Skin of body (tissue), 3 donors: ENCODE measurements at places on chromosomes 2 and 18. TPM values are rescaled to one million over a fixed set of nuclear protein-coding genes. Genes with fewer than 3 reads are reported as not detected.
A peak's percentile ranks its signal among the peaks of the same experiment; 100 is the strongest.

The SNRNP27 gene
- 40.5 TPM for total RNA-seq

The MSH6 gene
- 45.7 TPM for total RNA-seq

The CD226 gene
- total RNA-seq: 1.4 TPM

The FHOD3 gene
- 32.0 TPM for total RNA-seq

The ALK gene
- 0.10 TPM for total RNA-seq

GRCh38 chr2:109637749-109638570 lies 23.8 kb downstream of the SOWAHC start:
- DNase-seq: no peak

DNA sequence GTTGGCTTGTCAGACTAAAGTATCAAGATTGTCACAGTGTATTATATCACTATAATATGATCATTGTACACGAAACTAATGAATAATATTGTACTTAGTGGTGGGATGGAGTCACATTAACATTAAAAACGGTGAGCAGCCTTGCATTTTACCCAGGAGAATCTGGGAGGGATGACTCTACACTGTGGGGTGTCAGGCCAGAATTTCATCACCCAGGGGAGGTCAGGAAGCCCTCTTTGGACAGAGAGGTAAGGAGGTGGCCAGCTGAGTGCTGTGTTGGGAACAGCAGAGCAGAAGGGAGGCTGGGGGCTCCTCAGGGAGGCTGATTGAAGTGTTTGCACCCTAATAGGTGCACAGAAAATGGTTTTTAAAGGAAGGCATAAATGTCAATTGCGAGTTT lies 33.0 kb downstream of the CDCA7 start:
- DNase-seq: no peak

- no peak for DNase-seq
Observed at GRCh38 chr2:121489284-121489683, 41.4 kb upstream of the RNU4ATAC start.

GRCh38 chr2:204542982-204543608 lies 2.2 kb upstream of the PARD3B start:
- DNase-seq: no peak

GRCh38 chr18:79487801-79488201 lies 92.1 kb downstream of the NFATC1 start:
- DNase-seq: no peak

DNA sequence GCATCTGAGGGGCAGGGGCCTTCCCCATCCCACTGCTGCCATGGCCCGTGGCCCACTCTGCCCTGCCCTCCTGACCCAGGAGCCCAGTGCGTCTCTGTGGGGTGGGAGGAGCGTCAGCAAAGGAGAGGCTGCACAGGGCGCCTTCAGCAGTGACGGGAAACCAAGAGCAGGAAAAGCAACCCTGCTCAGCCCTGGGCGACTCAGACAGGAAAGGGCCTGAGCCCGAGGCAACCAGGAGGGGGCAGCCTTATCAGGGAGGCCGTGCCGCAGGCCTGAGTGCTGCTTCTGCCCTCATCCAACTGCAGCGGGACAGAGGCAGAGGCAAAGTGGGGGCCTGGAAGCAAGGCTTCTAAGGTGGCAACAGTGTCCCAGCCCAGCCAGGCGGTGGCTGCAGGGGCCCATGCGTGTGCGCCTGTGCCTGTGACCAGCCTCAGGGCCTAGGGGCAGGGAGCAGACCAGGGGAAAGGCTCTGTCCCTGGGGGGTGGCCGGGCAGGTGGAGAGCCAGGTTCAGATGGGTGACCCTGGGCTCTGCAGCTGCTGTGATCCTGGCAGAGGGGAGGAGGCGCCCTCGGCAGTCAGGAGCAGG lies 23.3 kb upstream of the ALPI start:
- DNase-seq: no peak

GRCh38 chr2:11411768-11412448 lies 54.1 kb downstream of the E2F6 start:
- peak; percentile 27 for DNase-seq

DNA sequence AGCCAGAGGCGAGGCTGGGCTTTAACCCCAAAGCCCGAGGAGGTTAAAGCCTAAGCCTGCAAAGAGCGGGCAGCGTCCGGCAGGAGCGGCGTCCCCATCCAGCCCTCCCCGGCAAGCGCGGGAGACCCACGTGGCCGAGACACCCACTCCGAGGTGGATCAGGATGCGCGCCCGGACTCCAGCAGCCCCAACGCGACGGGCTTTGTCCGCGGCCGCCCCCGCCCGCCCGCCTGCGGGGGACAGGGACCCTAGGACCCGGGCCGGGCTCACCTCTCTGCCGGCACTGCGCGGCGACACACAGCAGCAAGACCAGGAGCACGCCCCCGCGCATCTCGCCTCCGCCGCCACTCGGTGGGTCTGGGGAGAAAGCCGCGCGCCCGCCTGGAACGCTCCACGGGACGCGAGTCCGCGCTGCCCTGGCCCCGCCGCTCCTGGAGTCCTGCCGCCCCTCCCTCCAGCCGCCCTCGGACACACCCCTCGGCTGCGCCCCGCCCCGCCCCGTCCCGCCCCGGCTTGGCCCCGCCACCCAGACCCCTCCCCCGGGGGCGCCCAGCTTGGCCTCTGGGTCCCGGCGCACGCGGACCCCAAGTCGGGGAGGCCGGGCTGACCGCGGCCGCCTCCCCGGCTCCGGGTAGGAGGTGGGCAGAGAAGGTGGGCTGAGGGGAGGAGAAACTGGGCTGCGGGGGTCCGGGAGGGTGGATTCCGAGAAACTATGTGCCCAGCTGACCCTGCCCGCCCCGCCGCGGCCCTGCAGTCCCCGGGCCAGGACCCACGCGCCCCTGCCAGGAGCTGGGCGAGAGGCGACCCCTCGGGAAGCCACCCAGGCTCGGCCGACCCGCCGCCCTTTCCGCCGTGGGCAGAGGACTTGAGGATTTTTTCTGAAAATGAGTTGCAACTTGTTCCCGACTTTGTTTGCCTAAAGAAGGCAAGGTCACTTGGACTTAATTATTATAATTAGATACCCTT lies at the start of gene LAMA1:
Gene LAMA1 (minus strand): TSS at position 408 of the 966 bp plus-strand sequence. CDS start 77 bp downstream, at position 331.
- DNase-seq: no peak

- DNase-seq: no peak
Observed at GRCh38 chr2:26064846-26065245, 31.0 kb downstream of the RAB10 start.

DNA sequence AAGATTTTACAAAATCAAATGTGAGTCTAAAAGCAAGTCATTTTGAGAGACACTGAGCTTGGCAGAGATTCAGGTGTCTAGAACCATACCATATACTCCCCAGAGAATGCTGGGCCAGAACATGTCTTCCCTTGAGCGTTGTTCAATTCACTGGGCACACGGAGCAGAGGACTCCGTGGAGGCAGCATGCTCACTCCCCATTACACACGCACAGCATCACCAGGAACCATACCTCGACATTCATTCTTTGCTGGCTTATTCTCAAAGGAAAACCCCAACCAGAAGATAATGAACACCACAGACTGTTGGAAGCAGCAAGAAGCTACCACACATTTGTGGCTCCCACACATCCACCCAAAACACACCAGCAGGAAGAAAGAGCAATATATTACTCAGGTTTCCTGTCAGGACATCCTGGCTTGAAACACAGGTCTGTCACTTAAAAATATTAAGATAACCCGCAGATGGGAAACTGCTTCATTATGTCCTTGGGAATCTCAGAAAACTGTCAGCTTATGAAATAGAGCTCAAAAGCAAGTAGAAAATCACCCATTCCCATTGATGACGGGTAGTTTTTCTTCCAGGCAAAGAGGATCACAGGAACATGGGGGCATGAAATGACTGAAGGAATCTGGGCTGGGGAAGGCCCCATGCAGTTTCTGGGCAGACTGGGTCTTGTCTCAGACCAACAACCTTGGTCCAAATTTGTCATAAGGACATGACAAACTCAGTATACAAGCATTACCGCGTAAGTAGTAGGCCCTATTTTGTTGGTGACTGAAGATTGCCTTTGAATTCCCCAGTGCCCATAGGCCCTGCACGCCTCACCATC lies 46.4 kb downstream of the PCBP1 start:
- DNase-seq: no peak

GRCh38 chr2:71510196-71510807 lies 56.9 kb downstream of the DYSF start:
- DNase-seq: no peak
